Renal cortex interstitium (tissue), 15 donors: ENCODE measurements at places on chromosomes 3 and 15.

GRCh38 chr3:31132132-31132769 lies 237.8 kb upstream of the GADL1 start:
- no peak for DNase-seq

- no peak for DNase-seq
Measured at GRCh38 chr3:141073580-141073979, 22.4 kb downstream of the SPSB4 start.

DNA sequence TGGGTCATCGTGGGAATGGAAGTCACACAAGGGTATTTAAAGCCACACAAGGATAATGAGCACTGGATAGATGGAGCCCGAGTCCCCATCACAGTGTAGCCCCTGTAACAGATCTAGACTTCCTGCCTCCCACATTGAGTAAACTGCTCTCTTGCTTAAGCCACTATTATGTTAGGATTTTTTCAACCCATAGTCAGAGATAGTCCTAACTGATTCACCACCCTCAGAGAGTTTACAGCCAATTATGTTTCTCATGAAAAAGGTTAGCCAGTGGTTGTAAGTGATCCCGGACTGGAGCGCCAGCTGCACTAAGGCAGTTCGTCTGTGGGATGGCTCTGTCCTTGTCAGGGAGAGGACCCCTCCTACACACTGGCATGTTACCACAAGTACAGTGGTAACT lies 77.0 kb downstream of the KLF13 start:
- no peak for DNase-seq

DNA sequence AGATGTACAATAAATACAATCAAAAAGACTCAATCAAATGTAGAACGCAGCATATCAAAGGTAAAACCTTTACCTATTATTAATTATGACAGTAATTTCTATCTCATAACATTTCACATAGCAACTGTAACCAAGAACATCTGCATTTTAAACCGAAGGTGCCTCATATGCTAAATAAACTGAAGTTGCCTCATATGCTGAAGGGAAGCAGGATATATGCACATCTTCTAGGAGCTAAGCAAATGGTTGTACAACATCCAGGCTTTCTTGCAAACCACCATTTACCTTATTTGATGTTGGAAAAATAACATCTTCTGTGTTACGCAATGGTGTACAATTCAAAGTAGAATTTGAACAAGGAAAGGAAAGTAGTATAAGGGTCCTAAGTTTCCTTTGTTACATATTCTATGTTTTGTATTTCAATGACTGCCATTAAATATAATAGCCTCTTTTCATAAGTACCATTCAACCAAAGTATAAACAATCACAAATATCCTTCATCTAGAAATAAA lies 145.9 kb downstream of the SATB1 start:
- DNase-seq = no peak

DNA sequence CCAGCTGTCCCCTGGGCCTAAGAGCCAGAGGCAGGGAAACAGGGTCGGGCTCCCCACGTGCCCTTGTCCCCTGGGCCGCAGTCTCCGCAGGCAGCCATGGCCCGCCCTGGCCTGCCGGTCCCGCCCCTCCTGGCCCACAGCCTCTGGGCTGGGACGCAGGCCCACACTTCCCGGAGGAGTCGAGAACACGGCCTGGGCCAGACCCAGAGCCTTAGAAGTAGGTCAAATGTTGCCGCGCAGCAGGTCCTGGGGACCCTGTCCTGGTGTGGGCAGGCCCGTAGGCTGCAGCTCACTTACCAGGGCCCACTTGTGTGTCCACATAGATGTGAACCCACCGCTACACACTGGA lies 4.3 kb upstream of the MYL3 start:
- no peak for DNase-seq

GRCh38 chr15:66782785-66783184 lies 80.7 kb downstream of the SMAD6 start:
- DNase-seq = no peak

DNA sequence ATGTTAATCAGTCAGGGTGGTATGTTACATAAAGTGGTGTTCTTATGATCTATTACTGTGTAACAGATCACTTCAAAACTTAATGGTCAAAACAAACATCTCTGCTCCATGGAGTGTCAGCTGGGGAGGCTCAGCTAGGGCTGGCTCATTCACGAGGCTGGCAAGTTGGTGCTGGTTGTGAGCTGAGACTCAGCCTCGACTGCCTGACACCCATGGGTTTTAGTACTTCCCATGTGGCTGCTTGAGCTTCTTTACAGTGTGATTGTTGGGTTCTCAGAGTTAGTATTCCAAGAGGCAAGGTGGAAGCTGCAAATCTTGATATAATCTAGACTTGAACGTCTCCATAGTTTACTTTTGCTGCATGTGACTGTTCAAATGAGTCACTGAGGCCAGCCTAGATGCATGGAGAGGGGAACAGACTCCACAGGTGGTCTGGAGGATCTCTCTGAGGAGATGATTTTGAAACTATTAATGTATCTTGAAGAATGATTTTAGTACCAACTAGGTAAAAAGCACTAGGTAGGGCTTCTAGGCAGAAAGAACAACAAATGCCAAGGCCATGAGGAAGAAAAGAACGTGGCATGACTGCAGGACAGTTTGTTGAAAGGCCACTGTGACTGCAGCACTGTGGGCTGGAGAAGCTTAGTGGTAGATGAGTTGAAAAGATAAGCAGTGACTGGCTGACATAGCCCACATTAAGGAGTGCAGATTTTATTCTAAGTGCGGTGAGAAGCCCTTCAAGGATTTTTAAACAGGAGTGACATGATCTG lies 281.1 kb upstream of the PROK2 start:
- no peak for DNase-seq

- DNase-seq = peak; percentile 45
Measured at GRCh38 chr3:54660714-54661132, 267.1 kb downstream of the LRTM1 start.

GRCh38 chr3:129416415-129416814 lies 12.0 kb downstream of the EFCAB12 start:
- no peak for DNase-seq

DNA sequence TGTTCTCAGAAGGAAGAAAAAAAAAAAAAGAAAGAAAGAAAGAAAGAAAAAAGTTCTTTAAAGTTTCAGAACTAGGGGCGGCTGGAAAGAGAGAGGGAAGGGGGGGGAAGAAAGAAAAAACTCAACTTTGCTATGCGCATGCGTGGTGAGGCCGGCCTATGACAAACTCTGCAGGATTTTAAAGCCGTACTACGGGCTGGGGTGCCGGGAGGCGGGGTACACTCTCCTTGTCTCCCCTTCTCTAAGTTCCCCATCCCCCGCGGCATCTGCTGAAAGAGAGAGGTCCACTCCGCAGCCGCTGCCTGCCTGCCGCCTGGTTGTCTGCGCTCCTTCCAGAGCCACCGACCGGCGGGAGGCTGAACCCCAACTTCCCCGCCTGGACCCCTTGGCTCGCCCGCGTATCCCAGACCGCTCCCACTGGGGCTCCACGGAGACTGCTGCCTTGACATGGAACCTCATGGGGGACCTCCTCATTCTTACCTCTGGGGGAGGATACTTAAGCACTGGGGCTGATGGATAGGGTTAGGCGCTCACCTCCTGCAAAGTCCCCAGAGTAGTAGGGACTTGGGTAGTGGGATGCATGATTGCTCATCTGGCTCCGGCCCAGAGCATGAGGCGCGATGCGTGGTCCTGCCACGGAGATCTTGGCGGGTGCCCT lies 1.4 kb upstream of the WNT5A start:
- DNase-seq = no peak
